ENCODE measurements at places on chromosomes 1 and 21. TPM values are rescaled to one million over a fixed set of nuclear protein-coding genes. Genes with fewer than 3 reads are reported as not detected.

Gene HHAT
- total RNA-seq: 1.9 TPM

Gene S100A7
- total RNA-seq: not detected

Gene FAM110D
- total RNA-seq: under 0.01 TPM

Gene RPL11
- total RNA-seq: 785 TPM

Gene INSRR
- total RNA-seq: under 0.01 TPM

Gene CAMK2N1
- 28.9 TPM for total RNA-seq

Gene CLDN19
- total RNA-seq: not detected

Gene ZNF648
- not detected for total RNA-seq

Gene GJA4
- total RNA-seq: not detected

Gene TDRD5
- under 0.01 TPM for total RNA-seq

Gene RIPK4
- total RNA-seq: not detected

Gene TIE1
- total RNA-seq: 67.9 TPM

Gene GREM2
- 1.00 TPM for total RNA-seq

Gene ADAR
- total RNA-seq: 74.2 TPM

Gene CRTC2
- total RNA-seq: 2.5 TPM

Gene KIF2C
- 21.6 TPM for total RNA-seq

Gene NPPB
- not detected for total RNA-seq

Gene SIPA1L2
- 0.44 TPM for total RNA-seq

Gene NR1I3
- total RNA-seq: not detected

Gene RBM11
- 0.12 TPM for total RNA-seq

Data from uterine smooth muscle cell (primary cell).